ENCODE measurements at places on chromosomes 2 and 18.

DNA sequence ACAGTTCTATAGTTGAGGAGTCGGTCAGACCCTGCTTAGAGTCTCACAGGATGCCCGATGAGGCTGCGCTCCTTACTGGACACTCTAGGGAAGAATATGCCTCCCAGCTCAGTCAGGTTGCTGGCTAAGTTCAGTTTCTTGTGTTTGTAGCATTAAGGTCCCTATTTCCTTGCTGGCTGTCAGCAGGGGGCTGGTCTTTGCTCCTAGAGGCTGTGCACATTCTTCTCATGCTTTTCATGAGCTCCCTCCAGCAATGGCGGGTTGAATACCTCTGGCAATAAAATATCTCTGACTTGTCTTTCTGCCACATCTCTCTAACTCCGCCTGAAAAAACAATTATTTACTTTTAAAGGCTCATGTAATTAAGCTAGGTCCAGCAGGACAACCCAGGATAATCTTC is 79.4 kb upstream of the DNAJC10 start:
- no peak for DNase-seq

- DNase-seq: no peak
Observed at GRCh38 chr2:127560931-127561280, 25.4 kb downstream of the MYO7B start.

GRCh38 chr2:104849618-104850141 is 4.2 kb upstream of the POU3F3 start:
- DNase-seq: no peak

GRCh38 chr2:201360256-201360655 is 3.1 kb upstream of the FLACC1 start:
- DNase-seq: no peak

DNA sequence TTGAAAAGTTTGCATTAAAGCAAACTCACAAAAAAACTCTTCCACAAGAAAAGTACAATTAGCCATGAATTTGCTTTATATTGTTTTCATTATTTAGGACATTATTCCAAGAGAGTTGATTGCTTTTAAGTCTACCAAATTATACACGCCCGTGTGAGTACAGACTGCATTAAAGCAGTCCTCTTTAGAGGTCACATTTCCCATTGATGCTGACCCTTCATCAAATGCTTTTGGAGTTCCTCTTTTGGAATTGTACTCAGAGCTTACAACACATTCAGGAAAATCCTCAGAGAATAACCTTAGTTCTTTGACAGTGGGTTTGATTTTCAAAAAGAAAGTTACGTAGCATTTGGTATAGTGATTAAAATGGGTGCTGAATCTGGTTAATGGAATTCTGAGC is 256.1 kb downstream of the CDH2 start:
- no peak for DNase-seq

- peak; percentile 59 for DNase-seq
Observed at GRCh38 chr2:226984750-226985582, 149.1 kb downstream of the RHBDD1 start.

DNA sequence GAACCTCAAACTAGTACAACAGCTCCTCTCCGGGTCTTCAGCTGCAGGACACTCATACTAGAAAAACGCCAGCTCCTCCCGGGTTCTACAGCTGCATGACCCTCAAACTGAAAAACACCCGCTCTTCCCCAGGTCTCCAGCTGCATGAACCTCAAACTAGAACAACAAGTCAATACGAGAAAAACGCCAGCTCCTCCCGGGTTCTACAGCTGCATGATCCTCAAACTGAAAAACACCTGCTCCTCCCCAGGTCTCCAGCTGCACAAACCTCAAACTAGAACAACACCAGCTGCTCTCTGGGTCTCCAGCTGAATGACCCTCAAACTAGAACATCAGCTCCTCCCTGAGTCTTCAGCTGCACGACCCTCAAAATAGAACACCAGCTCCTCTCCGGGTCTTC is 315.0 kb upstream of the TFPI start:
- no peak for DNase-seq

- no peak for DNase-seq
Observed at GRCh38 chr2:157989227-157989626, 112.4 kb upstream of the UPP2 start.

DNA sequence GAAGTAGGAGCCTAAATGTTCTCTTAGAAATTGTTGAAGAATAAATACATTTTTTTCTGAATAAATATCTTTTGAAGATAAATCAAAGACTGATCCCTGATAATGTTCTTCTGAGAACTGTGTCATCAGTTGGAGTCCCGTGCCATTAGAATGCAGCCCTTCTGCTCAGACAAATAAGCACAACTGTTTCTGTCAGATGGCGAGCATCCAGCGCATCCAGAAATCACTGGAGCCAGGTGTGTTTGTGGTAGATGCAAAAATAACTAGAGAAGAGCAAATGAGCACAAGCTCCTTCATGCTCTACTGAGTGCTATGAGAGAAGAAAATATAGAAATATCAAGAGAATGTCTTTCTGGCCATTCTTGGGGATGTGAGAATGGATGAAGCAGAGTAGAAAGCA is 573.7 kb downstream of the THSD7B start:
- DNase-seq: no peak

DNA sequence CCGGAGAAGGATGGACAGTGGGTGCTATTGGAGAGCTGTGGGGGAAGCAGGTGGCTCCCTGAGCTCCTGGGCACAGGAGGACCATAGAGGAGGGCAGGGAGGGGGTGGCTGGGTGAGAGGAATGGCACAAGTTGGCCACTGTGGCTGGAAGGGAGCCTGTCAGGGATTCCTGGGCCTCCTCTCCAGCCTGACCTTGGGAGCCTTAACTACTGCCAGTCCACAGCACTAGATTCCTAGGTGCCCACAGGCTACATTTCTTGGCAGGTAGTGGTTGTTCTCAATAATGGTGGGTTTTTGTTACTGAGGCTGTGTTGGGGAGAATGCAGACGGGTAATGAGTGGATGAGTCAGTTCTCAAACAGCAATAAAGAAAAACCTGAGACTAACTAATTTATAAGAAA is 26.0 kb downstream of the EFHD1 start:
- DNase-seq: no peak

GRCh38 chr2:175950512-175950911 is 51.6 kb downstream of the LNPK start:
- DNase-seq: no peak

DNA sequence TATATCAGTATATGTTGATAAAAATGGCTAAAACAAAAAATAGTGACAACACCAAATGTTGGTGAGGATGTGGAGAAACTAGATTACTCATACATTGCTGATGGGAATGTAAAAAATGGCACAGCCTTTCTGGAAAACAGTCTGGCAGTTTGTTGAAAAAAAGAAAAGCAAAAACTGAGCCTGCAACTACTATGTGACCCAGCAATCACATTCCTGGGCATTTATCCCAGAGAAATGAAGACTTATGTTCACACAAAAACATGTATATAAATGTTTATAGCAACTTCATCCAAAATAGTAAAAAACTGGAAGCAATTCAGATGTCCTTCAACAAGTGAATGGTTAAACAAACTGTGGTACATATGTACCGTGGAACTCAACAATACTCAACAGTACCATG is 7.5 kb upstream of the KDSR start:
- DNase-seq: no peak

DNA sequence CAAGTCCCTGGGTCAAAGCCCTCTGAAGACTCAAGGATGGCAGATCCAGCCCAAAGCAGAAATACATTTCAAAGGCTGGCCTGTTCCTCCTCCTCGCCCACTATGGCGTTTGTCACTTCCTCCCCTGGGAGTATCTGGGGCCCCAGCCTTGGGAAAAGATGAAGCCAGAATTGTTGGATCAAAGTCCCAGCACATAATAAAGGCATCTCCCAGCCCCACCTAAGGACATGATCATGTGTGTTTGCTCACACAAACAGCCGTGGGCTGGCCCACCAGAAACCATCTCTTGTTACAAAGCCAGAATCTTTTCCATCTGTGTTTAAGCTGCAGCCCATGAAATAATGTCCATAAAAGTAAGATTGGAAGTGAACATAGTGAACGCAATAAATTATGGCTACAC is 50.1 kb upstream of the HAAO start:
- no peak for DNase-seq

DNA sequence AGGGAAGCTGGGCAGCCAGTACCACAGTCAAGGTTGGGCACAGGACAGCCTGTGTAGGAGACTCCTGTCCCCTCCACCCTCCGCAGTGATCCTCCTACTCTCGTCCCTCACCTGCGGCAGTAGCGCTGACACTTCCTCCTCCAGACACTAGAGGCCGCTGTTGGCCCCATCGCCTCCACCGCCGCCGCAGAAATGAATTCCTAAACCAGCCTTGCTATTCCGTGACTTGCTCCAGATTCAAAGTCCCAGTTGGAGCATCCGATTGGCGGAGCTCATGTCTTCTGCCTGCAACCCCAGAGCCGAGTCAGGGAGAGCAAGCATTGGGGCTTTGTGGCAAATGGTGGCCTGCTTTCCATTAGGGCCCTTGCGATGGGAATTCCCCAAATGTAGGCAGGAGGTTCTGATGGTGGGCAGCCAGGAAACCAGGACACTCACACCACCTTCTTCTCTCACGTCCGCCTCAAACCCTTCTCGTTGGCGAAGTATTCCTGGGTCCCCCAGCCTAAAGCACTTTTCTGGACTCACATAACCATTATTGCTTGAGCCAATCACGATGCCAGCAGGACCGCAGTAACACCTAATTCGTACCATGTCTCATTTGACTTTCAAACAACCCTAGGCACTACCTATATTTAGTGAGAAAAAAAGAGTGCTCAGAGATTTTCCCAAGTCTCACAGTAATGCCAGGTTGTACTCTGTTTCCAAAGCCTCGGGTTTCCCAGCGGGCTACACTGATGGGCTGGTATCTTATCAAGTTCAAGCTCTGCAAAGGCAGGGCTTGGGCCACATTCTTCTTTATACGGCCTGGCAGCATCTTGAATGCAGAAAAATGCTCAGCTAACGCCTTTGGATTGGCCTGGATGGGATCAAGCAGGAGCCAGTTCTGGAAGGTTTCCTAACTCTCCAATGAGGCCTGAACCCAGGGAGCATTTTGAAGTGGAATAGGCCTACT is 1.2 kb upstream of the DNAJB2 start:
- peak; percentile 79 for DNase-seq

- no peak for DNase-seq
Observed at GRCh38 chr2:236988216-236988615, 97.5 kb upstream of the COPS8 start.

DNA sequence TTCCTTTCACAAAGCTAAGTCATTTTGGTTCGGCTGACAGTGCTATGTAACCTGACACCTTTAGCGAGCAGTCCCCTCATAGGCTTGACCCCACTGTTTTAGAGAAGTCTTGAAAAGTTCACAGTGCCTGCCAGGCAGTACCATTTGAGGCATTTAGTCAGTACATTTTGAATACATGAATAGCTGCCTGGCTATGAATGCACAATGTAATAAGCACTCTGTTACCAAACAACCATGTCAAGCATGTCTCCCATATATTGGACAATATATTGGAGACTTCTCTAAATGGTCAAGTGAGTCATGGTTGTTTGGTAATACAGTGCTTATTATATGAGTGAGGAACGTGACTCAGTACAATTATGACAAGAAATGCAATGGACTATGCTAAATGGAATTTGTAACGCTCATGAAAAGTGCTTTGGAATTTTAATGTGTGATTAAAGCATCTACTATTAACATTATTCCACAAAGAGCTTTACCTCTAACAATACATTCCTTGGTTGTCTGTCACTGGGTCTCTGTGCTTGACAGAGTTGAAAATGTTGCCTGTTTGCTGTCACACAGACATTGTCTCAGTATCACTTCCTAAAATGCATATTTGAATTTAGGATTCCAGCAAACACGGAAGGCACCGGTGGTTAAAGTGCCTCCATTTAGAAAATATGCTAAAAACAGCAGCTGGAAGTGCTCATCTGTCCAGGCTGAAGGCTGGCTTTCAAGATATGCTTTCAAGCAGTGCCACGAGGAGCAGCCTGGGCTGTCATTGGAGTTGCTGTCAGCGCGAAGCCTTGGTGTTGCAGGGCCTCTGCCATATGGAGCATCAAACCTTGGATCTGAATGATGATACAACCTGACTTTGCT is 458.6 kb downstream of the FBXO15 start:
- DNase-seq: no peak

DNA sequence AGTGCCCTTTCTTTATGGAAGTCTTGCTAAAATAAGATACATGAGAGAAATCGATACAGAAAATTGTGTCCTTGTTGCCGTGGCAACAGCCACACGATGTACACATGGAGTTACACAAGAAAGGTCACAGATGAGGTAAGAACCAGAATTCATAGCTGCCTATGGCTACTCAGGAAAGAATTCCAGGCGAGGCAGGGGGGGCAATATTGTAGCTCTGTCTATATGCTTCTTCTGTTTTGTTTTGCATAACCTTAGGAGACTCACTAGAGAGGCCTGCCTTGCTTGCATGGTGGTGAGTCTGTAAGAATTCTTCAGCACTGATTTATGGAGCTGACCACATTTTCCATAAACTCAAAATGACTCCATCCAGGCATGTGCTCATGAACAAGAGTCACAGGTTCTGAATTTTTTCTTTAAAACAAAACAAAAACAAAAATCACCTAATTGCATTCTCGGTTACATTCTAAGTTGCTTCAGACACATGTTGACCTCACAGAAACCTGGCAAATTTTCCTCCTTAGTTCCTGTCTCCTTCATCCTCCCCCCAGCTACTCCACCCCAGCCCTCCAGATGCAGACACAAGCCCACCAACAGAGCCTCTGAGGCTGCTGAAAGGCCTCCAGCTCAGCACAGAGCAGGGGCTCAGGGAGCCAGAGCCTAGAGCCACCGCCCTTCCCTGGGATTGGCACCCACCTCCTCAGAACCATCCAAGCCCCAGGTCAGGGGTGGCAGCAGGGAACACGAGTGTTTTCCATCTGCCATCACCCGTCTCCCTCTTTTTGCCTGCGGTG is 183.5 kb downstream of the ANTXR1 start:
- DNase-seq: no peak

DNA sequence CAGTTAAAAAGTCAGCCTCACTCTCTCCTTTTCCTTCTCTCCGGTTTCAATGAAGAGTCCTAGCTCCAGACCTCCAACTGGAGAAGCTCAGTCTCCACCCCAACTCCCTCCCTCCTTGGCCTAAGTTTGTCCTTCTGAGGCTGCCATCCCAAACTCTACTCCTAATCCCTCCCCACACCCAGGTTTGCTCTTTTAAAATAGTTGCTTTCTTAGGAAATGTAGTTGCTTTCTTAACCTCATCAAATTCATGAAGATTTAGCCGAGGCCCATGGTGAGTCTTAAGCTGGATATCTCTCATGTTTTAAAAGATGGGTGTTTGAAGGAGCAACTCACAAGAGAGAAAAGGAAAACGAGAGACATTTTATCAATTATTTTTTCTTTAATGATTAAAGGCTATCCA is 937 bp upstream of the LANCL1 start:
- DNase-seq: no peak

- no peak for DNase-seq
Observed at GRCh38 chr2:220969348-220969747, 602.8 kb downstream of the EPHA4 start.

DNA sequence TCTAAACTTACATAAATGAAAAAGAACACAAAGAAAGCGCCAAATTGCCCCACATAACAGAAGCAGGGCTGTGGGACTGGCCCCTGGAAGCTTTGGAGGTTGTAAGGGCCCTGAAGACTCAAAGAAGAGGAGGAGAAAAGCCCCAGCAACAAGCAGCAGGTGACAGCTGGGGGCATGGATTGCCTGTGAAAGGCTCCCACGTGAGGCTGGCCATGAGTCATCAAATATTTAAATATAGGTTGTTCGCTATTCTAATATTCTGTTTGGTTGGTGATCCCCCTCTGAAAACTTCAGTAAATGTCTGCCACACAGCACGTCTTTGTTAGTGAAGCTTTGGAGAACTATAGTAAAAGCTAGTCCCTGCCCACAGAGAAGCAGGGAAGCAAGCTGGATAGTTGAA is 132.4 kb downstream of the MREG start:
- DNase-seq: no peak

- DNase-seq: no peak
Observed at GRCh38 chr2:129276978-129277584, 702.4 kb upstream of the RAB6C start.
